Epithelial cell of esophagus (primary cell): ENCODE measurements at places on chromosomes 3 and 15.
A peak's percentile ranks its signal among the peaks of the same experiment; 100 is the strongest.

- no peak for DNase-seq
Observed at GRCh38 chr15:49895347-49896223, 223.4 kb downstream of the ATP8B4 start.

DNA sequence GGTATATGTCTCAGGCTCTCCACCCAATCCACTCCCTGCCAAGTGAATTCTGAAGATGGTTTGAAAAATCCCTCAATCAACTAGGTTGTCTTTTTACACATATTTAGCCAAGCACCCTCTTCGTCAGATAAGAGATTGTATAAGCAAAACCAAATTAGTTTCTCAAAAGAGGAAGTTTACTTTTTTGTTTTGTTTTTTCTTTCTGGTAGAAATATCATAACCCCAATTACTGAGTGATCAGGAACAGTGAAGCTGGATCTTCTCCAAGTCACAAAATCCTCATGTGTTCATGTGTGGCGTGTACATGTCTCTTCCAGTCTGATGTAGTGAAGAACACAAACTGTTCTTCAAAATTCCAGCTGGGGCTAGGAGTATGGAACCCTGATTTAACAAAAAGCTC, 180.6 kb downstream of the FOXP1 start:
- no peak for DNase-seq

DNA sequence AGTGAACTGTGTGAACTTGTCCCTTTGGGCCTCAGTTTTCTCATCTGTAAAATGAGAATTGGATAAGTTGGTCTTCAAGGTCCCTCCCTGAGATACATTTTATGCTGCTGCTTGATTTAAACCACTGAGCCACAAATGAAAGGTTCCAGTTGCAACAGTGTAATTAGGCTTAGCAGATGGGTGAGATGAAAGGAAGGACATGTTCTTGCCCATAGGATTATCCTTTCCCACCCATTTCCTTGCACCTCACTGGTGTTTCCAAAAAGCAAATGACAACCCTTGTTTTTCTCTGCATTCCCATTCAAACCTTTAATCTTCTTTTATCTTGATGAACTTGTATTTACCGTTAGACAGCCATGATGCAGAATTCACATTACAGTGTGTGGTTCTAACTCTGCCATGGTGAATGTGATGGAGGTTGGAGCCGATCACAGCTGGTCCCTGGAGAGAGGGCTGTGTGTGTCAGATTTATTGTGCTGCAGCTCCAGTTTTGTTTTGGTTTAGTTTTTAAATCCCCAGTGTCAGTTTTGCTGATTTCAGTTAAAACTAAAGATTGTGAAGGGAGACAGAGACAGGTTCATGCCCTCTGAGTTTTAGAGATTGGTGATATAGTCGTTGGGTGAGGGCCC, 44.0 kb downstream of the MAP2K1 start:
- no peak for DNase-seq

DNA sequence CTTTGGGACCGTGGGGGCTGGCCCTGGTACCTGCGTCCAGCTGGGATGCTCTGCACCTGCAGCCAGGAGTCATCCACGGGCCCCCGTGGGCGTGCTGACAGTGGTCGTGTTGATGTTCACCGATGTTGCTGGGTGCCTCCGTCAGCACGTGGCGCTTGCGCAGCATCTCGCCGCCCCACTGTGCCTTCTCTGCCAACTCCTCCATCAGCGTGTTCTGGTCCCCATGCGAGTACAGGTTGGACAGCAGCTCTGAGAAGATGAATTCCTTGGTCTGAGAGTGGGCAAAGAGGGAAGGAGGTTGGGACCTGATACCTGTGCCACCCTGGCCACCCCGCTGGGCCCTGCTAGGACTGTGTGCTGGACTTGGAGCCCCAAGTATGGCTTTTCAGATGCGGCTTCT, 61.4 kb downstream of the ADAMTS7 start:
- DNase-seq: no peak

- no peak for DNase-seq
Observed at GRCh38 chr3:53941950-53942349, 50.3 kb upstream of the SELENOK start.

GRCh38 chr3:171458071-171458863, 1.9 kb downstream of the TNIK start:
- no peak for DNase-seq

- no peak for DNase-seq
Observed at GRCh38 chr3:156264771-156265170, 144.4 kb downstream of the KCNAB1 start.

DNA sequence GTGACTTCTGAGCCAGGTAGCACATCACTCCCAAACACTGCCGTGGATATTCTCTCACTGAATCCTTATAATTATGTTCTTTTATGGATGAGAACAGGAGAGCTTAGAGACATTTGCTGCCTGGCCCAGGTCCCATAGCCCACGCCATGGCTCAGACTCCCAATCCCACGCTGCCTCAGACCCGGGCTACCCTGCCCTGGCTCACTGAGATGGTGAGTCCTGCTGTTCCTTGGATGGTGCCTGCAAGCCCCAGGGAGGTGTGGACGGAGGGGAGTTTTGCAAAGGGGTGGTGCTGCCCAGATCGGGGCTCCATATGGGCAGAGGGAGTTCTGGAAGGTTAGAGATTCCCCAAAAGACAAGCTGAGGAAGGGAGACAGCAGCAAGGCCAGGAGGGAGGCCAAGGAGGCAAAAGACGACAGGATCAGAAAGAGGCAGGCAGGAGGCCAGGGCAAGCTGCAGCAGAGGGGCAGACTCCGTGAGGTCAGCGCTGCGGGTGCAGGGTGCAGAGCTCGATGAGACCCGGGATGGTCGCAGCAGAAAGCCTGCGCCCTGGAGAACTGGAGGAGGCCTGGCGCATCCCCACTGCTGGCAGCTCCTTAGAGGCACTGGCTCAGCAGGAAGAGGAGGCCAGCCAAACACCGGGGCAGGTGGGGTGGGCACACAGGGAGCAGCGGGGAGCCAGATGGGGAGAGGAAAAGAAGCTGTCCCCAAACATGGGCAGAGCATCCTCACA, 95.7 kb upstream of the ALDH1A3 start:
- DNase-seq: no peak

GRCh38 chr15:79408041-79408440, 24.1 kb upstream of the MINAR1 start:
- DNase-seq: no peak

DNA sequence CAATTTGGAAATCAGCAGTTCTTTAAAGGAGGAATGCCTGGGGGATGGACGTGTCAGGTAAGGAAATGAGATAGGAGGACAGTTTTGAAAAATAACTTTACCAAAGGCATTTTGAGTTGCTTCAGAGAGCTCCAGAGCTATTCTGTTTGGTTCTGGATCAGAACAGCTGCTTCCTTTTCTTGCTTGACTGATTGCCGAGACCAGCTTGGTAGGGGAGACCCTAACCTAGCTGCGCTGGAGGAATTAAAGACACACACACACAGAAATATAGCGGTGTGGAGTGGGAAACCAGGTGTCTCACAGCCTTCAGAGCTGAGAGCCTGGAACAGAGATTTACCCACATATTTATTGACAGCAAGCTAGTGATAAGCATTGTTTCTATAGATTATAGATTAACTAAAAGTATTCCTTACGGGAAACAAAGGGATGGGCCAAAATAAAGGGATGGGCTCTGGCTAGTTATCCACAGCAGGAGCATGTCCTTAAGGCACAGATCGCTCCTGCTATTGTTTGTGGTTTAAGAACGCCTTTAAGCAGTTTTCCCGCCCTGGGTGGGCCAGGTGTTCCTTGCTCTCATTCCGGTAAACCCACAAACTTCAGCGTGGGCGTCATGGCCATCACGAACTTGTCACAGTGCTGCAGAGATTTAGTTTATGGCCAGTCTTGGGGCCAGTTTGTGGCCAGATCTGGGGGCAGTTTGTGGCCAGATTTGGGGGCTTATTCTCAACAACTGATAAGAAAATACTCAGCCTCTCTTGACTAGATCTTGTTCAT, 556.0 kb downstream of the ROBO1 start:
- no peak for DNase-seq

DNA sequence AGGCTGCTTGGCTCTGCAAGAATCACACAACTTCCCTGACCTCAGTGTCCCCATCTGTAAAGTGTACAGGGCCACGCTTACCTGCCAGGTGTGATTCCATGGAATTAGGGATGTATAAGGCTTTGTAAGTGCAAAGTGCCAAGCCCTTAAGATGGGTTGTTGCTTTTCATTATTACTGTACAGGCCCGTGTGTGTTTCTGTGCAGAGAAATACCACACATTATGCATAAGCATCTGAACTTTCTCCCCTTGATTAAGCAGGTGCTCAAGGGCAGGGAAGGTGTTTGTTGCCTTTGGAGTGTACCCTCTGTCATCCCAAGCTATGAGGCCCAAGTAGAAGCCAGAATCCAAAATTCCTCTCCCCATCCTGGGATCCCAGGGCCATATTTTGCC, 13.6 kb upstream of the HRH1 start:
- DNase-seq: no peak

DNA sequence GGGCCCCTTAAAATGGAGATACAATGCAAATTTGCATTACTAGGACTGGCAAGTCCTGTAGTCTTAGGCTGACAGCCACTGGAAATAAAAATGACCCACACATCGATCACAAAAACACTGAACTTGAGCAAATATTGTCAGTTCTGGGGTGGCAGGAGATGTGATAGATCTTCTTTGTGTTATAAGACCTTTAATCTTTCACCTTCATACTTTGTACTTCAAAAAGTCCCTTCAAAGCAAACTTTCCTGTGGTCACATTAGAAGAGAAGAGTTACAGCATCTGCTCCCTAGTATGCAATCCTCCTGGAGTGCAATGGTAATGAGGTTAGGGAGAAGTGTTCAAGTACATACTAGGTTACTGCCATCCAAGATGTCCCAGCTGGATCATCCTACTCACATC, 149.4 kb upstream of the KCNMB2 start:
- no peak for DNase-seq

GRCh38 chr3:100756441-100756840, 47.1 kb downstream of the TFG start:
- no peak for DNase-seq

GRCh38 chr3:52109611-52110301, 44.5 kb downstream of the POC1A start:
- no peak for DNase-seq

- no peak for DNase-seq
Observed at GRCh38 chr3:109353057-109353456, 15.7 kb upstream of the DPPA4 start.

GRCh38 chr3:25856902-25857518, 67.1 kb downstream of the OXSM start:
- DNase-seq: peak; percentile 47

- DNase-seq: no peak
Observed at GRCh38 chr15:39246523-39246922, 334.4 kb upstream of the THBS1 start.

DNA sequence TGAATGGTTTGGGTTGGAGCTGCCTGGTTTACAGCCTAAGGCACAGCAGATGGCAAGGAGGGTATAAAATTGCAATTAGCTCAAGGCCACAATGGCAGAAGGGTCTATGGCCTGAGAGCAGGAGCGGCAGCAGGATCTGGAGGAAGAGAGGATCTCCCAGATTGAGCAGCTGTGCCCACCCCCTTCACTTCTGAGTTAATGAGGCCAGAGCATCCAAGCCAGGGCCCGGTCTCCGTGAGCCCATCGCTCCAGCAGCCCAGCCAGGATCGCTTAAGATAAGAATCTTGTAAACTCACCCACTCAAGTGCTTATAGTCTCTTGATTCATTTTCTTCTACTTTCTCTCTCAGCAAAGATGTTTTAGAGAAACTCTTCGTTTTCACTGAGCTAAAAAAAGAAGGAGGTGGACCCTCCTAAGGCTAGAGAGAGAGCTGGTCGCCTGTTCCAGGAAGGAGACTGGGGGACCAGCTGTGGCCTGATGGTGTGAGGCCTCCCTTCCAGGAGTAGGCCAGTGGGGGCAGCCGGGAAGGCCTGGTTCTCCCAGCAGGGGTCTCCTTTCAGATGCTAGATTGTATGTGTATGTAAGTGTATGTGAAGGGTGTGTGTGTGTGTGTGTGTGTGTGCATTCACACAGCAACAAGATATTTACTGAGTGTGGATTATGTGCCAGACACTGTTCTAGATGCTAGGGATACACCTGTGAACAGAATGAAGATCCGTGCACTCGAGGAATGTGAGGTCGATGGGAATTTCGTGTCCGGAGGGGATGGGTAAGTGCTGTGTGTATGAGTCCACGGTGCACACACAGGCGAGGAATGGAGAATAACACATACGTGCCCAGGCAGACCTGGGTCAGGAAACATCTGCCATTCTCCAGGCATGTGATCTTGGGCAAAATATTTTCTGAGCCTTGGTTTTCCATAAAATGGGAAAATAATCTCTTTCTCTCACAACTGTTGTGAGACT, 18.6 kb downstream of the MAGEF1 start:
- no peak for DNase-seq

- no peak for DNase-seq
Observed at GRCh38 chr15:99114511-99115299, 9.8 kb downstream of the SYNM start.
